ENCODE measurements at places on chromosomes 5 and 9.

DNA sequence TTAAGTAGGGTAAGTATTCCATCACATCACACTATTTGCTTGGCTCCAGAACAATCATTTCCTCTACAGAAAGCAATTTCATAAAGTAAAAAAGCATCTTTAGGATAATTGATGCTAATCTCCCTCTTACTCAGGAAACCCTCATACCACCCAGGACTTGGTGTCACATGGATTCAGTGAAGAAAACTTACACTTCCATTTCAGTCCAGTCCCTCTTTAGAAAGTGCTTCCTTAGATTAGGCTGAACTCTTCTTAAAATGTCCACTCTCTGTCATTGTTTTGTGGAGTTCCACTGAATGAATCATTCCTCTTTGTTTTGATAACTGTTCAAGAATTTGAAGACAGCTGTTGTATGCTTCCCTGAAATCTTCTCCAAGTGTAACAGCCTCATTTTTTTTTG is 144.0 kb upstream of the ZNF462 start:
- DNase-seq: no peak

- DNase-seq: no peak
These were observed 7.6 kb upstream of the GPBP1 start for GRCh38 chr5:57166276-57166675.

GRCh38 chr5:158423623-158424200 is 564.8 kb upstream of the CLINT1 start:
- DNase-seq: no peak

GRCh38 chr9:79145442-79145841 is 426.3 kb upstream of the TLE4 start:
- DNase-seq: no peak

DNA sequence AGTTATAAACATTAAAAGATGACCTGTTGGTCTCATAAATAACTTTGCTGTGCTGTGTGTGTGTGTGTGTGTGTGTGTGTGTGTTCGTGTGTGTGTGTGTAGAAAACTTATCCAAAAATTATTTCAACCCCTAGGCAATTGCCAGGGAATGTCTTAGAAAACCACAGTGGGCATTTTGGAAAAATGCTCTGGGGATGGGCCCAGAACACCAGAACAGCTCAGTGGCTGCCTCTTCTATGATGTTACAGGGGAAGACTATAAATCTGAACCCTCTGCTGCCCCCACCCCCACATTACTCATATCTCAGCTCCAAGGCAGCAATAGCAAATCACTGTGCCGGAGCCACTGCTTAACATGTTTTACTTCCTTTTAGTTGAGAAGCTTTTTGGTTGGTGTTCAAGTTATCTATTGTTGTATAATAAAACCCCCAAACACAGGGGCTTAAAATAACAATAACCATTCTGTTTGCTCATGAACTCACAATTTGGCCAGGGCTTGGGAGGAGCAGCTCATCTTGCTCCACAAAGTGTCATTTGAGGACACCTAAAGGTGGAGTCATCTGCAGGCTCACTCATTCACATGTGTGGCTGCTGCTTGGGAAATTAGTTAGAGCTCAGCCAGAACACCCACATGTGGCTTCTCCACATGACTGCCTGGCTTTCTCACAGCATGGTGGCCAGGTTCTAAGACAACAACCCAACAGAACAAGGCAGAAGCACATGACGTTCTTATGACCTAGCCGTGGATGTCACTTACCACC is 40.4 kb downstream of the ACTBL2 start:
- DNase-seq: no peak

- DNase-seq: no peak
These were observed 213.0 kb downstream of the SMARCA2 start for GRCh38 chr9:2228132-2228531.

- DNase-seq: no peak
These were observed 354.6 kb downstream of the SLIT3 start for GRCh38 chr5:168946363-168946762.

GRCh38 chr5:5078009-5078897 is 61.9 kb upstream of the ADAMTS16 start:
- DNase-seq: no peak

- no peak for DNase-seq
These were observed 81.5 kb downstream of the C9orf50 start for GRCh38 chr9:129539446-129539845.

DNA sequence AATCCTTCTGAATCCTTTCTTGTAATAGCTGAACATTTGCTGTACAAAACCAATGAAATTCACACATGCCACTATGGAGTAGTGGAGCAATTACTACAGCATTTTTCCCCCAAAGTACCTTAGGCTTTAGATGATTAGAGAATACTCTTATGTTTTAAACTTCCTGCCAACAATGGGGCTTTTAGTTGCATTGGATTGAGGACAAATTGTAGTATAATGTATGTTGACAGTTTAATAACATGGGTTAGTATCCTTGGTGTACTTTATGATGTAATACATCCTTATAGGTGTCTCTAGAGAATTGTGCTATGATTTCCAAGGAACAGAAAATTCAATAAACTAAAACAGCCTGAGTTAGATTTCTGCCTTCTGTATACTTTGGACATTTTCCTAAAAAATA is 422.7 kb upstream of the GRAMD2B start:
- no peak for DNase-seq

- DNase-seq: no peak
These were observed 273.6 kb downstream of the ADAMTSL1 start for GRCh38 chr9:18747595-18747994.

GRCh38 chr9:74838351-74838750 is 49.4 kb downstream of the TRPM6 start:
- no peak for DNase-seq

GRCh38 chr5:174175716-174176268 is 130.3 kb downstream of the NSG2 start:
- DNase-seq: no peak

DNA sequence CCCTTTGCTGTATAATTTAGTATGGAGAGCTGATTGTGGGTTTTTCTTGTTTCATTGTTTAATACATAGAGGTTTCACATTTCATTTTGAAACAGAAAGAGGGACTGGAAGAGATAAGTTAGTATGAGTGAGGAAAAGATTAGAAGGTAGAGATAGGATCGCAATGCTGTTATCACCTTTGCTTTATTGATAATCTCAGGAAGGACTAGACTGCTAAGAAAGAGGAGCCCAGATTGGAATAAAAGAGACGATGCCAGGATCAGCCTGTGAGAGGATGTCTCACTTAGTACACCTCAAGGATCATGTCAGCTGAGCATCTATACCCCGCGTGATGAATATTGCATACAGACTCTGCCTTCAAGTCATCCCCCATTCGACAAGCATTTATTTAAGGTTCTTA is 178.0 kb upstream of the DMAC1 start:
- DNase-seq: no peak

GRCh38 chr5:42309865-42310264 is 113.4 kb upstream of the GHR start:
- DNase-seq: no peak

GRCh38 chr9:88179062-88179521 is 40.8 kb upstream of the SPATA31C2 start:
- no peak for DNase-seq

- DNase-seq: no peak
These were observed 156.1 kb upstream of the DAB2 start for GRCh38 chr5:39580702-39581453.

DNA sequence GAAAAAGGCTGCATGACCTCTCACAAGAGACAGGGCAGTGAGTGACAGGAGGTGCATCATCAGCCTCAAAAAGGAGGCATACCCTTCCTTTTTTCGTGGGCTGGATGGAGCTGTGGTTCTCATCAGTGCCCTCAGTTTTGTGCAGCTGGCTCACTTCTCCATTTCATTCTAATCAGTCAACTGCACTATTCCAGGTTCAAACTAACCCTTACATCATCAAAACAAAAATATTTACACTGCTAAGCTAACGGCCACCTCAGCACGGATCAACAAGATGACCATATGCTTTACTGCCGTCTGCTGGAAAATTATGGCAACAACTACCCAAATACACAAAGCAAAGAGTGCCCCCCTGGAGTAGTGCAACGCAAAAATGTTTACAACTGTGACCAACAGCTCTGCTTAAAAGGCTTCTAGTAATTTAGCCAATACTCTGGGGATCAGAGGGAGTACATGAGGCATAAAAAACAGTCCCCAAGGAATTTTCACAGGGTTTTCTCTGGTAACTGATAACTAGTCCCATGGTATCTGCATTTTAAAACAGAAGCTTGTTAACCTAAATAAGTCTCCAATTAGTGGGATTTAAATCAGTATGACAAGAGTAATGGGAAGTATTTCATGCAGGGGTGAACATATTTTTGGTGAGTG is 10.8 kb downstream of the KCNV2 start:
- no peak for DNase-seq

DNA sequence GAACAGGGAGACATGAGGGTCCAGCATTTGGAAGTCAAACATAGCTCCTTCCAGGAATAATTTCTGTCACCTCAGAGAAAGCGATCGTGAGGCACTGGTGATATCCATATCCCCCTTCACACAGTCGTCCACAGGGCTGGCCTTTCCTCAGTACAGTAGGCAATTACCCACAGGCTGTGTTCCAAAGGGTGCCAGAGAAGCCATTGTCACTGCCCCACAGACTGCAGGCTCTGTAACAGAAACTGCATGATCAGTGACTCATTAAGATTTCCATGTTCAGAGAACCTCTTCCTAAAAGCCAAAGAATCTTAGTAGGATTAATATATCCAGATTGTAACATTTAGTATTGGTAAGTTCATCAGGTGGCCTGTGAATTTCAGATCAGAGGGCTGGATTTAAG is 127.6 kb downstream of the RPS23 start:
- DNase-seq: no peak

GRCh38 chr9:134236935-134237629 is 72.7 kb upstream of the RNU6ATAC start:
- DNase-seq: no peak

DNA sequence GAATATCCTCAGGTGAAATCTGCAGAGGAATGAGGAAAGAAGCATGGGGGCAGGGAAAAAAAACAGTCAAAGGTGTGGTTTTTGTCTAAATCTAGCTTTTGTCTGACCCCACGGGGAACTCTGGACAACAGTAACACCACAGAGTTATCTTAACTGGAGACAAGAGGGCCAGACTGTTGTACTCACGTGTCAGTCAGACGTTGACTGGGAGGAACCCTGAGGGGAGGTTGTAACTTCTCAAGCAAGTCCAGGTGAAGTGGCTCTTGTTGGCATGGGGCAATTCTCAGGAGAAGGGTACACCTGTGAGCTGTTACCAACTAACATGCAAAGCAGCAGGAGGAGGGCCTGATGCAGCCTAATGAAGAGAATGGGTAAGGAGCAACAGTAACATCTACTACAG is 44.1 kb upstream of the SHISAL2B start:
- DNase-seq: no peak
